ENCODE measurements at places on chromosomes 1 and 21. TPM values are rescaled to one million over a fixed set of nuclear protein-coding genes. Genes with fewer than 3 reads are reported as not detected.

CYP4A22 gene
- not detected for total RNA-seq

SPRR2B gene
- total RNA-seq, result not detected

OR2L3 gene
- total RNA-seq, result not detected

NLRP3 gene
- 0.50 TPM for total RNA-seq

MACO1 gene
- total RNA-seq, result 17.2 TPM

NCF2 gene
- total RNA-seq, result 4.1 TPM

PRAMEF20 gene
- not detected for total RNA-seq

NUDT4B gene
- total RNA-seq, result 6.2 TPM

PM20D1 gene
- not detected for total RNA-seq

TLR5 gene
- not detected for total RNA-seq

GRCh38 chr1:117122330-117123025, 929 bp upstream of the TRIM45 start:
- no peak for DNase-seq

DNA sequence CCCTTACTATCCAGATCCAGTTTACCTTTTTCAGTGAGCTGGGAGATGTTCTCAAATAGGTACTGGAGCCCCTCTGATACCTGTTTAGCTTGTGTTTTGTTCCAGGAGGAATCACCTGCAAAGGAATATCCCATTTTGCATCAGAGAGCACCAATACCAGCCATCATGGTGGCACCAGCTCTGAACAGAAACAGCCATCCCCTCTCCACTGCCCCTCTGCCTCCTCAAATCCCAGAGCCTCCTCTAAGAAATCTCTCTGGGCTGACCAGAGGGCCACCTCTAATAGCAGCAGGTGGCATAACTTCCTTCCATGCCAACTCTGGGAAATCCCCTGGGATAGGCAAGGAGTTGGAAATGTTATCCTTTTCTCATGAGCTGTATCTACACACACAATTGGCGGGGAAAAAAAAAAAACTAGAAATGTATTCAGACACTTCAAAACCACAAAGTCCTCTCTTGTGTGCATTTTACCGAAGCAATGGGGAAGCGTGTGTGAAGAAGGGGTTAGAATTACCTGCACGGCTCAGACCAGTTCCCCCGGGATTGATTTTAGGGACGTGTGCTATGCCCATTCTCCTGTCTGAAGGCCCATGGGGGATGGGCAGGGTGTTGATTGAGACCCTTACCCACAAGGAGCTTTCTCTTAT, 2.4 kb downstream of the PGLYRP4 start:
- no peak for DNase-seq

- DNase-seq, result no peak
Observed at GRCh38 chr1:22944346-22945055, 28.2 kb downstream of the LACTBL1 start.

- no peak for DNase-seq
Observed at GRCh38 chr21:14877581-14878228, 187.1 kb downstream of the NRIP1 start.

GRCh38 chr1:59143811-59144210, 153.1 kb upstream of the FGGY start:
- no peak for DNase-seq

DNA sequence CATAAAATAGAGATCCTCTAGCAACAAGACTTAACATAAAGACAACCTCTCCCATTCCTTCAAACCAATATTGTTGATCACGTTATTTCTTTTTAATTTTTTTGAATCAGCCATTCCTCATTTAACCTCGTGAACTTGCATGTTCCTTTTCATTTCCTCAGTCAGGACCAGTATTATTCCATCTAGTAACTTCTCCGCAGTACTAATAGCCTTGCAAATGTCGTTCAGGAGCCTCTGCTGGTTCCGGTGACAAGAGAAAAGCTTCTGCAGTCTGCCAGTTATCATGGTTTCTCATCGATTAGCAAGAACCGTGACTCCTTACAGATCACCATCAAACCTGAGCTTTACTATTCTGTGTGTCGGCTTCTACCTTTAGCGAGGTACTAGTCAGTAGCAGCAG, 3.0 kb downstream of the APP start:
- no peak for DNase-seq

DNA sequence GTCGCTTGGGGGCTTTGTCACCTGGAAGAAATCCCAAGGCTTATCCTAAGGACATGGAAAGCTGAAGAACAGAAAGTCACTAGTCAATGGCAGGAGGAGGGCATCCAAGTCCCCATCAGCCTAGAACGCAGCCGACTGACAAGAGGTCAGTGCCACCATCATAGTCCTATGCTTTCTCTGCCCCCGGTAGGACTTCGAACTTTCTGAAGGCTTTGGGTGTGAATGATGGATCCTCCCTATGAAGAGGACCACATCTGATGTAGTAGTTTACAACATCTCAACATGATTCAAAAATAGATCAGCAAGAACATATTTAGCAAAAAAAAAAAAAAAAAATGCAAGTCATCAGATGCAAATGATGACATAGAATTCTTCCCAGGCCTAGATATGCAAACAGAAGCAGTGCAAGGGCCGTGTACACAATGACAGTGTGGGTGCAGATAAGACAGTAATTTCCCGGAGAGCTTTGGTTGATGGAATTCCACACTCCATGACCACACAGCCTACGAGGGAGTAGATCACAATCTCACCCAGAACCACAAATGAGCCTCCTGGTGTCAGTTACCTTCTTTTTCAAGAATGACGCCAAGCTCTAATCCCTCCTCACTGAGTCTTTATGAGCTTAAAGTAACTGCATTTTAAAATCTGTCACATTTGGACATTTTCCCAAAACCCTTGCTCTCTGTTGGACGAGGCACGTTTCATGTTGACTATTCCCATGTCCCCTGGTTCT, 88.2 kb downstream of the PSMG1 start:
- DNase-seq, result peak; percentile 99

DNA sequence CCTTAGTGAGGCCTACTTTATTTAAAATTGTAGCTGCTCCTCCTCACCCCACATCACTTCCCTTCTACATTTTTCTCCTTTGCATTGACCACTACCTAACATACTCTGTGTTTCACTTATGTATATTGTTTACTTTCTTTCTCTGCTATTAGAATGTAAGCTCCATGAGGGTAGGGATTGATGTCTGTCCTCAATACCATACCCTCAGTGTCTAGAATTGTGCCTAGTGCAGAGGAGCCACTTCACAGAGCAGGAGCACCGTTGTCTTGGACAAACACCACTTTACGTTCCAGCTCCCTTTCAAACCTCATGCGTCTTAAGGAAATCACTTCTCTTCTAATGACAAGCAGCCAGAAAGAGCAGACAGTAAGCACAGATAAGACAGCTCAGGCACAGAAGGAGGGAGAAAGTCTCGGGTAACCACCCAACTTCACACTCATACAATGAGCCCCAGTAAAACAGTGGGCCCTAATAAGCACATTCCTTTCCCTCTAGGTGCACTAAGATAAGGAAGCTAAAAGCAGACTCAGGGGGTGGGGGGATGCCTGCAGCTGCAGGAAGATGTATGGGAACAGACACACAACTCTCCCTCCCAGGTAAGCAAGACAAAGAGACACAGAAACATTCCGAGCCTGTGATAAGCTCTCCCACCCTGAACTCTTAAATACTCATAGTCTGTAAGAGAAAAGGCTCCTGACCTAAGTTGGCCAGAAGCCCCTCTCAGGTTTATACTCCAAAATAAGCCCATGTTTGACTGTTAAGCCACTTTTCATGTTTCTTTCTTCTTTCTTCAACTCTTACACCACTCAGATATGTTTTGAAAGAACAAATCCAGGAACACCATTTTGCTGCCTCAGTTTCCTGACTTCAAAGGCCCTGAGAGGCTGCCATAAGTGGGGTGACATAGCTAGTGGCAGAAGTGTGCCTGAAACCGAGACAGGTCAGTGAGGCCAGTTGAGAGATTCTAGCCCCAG, 7.1 kb upstream of the PLEKHM2 start:
- DNase-seq, result no peak

- DNase-seq, result peak; percentile 27
Observed at GRCh38 chr1:10598389-10598702, 123.6 kb downstream of the PEX14 start.

DNA sequence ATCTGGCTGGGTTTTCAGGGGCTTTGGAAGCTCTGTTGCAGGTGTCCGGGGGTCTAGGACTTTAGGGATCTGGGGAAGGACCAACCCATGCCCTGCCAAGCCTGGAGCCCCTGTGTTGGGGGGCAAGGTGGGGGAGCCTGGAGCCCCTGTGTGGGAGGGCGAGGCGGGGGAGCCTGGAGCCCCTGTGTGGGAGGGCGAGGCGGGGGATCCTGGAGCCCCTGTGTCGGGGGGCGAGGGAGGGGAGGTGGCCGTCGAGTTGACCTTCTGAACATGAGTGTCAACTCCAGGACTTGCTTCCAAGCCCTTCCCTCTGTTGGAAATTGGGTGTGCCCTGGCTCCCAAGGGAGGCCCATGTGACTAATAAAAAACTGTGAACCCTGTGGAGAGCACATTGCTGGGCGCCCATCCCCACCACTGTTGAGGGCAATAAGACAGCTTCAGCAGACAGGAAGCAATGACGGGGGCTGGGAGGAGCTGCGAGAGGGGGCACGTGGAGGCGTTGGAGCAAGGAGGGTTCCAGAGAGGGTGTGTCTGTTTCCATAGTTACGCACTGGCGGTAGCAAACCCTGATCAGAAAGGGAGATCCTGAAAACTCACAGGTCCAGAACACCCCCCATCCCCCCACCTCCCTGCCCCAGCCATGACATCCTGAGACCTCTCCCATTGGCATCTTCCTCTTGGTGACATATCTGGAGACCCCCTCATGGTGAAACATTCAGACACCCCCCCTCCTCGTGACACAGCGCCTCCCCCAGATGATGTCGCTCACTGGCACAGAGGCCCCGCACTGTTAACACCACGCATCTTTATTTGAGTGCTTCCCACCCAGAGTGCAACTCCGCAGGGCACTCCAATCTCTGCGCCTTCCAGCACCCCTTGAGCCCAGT, 8.4 kb downstream of the MYBPH start:
- no peak for DNase-seq

- no peak for DNase-seq
Observed at GRCh38 chr1:215529111-215529510, 38.0 kb upstream of the KCTD3 start.

DNA sequence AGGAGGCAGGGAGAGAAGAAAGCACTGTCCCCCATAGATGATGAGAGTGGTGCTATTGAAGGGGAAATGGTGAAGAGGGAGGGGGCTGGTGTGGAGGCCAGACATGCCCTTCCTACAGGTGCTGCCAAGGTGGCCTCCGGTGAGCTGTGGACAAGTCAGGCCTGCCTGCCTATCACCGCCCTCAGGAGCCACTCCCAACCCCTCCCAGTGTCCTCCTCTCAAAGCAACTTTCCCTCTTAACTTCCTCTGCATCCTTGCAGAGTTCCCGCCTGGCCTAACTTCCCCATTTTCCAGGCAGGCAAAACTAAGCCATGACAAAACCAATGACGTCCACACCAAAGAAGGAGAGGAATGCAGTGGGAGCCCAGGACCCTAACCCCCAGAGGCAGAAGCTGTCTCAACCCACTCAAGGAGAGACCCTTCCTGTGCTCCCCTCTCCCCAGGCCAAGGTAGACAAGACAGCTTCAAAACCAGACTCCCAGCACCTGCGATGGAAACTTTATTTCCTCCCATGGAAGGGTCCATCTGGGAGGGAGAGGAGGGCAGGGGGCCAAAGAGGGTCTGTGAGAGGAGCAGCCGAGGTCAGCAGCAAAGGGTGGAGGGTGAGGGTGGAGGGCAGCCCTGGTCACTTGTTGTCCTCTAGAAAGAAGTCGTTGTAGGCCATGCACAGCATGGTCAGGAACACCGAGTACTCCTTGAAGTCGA, 1.0 kb upstream of the S100A6 start:
- DNase-seq, result no peak

DNA sequence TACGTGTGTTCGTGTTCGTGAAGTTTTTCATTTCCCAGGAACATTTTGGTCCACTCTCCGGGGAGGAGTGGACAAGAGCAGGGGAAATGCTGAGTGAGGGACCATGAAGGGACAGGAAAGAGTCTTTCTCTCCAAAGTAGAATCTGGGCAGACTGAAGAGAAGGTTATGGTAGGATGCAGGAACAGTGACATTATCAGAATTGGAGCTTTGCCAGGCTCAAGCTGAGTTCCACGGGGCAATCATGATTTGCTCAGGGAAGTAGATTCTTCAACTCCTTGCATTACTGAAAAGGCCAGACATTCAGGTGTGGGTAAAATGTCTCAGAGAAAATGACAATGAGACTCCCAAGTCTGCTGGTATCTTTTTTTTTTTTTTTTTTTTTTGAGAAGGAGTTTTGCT, 16.6 kb downstream of the ATP1A4 start:
- DNase-seq, result no peak

- no peak for DNase-seq
Observed at GRCh38 chr1:227559499-227559898, 3.9 kb upstream of the ZNF678 start.
